ENCODE measurements at places on chromosomes 11 and 22.

GRCh38 chr11:65434057-65434666 is 11.6 kb downstream of the NEAT1 start:
- no peak for DNase-seq

DNA sequence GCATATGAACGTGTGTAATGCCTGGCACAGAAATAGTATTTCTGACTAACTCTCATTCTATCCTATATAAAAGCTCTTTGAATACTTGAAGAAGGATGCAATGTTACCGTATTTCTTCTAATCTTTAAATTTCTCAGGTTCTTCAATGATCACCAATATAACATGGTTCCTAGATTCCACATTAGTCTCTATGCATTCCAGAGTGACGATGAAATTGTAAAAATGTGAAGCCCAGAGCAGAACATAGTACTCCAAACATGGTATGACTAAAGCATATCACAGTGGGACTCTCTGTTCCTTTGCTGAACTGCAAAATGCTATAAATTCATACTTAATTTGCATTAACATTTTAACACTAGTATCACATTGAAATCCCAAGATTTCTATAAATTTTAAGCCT is 877.6 kb upstream of the CHORDC1 start:
- no peak for DNase-seq

GRCh38 chr11:128504486-128504885 is 82.9 kb downstream of the ETS1 start:
- DNase-seq = no peak

DNA sequence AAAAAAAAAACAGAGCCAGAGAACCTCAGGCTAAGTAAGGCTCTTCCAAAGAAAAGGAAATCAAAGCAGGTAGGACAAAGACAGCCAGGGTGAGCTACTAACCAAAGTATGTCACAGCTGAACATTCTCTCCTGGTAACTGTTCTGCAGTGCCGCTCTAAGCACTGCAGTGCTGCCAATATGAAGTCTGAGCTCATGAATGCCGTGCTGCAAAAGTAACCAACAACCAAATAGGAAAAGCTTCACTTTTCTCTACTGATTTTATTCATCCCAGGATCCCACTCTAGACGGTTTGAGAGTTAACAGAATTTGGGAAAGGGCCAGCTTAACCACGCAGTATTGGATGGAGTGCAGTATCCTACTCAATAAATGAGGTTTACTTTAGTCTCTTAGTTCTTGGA is 3.5 kb downstream of the SIK3 start:
- DNase-seq = no peak

- no peak for DNase-seq
These were observed at the start of gene ATF4 for GRCh38 chr22:39520226-39521105. ATF4 (plus strand) TSS chr22:39520562; CDS start chr22:39521446, 884 bp downstream.

DNA sequence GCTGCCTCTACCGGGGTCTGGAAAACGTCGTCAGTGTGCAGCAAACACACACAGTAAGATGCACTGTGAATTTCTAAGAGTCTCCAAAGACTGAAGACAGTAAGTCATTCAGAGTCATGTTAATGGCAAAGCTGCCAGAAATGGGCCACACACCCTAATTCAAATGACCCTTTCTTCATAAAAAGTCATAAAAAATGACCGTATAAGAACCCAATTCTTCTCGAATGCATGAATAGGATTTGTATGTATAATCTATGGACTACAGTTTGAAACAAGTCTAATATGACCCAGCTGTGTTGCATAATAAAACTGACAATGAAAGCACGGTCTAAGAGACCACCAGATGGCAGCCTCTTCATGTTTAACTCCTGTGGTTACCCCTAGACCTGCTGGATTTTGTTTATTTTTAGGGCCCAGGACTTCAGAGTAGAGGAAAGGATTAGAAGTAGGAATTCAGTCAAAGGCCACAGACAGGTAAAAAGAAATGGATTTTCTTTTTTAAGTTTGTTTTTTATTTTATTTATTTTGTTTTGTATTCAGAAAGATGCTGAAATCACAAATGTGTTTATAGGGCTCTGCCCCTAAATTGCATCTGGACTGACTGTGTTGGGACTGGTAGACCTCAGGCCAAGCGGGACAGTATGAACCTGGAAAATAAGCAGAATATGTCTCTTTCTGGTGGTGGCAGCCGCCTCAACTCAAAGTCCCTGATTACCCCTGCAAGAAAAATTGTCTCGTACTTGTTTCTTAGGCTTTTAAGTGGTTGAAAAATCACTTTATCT is 32.1 kb upstream of the SLC5A12 start:
- peak; percentile 53 for DNase-seq

DNA sequence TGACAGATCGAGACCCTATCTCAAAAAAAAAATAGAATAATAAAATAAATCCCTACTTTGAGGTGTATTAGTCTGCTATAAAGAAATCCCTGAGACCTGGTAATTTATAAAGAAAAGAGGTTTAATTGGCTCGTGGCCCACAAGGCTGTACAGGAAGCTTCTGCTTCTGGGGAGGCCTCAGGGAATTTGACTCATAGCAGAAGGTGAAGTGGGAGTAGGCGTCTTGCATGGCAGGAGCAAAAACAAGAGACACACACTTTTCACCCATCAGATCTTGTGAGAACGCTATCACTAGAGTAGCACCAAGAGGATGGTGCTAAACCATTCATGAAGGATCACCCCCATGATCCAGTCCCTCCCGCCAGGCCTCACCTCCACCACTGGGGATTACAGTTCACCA is 29.2 kb downstream of the CDPF1 start:
- DNase-seq = no peak

- DNase-seq = no peak
These were observed 6.1 kb upstream of the ZBTB16 start for GRCh38 chr11:114053406-114053805.

GRCh38 chr11:70463478-70464255 is 65.3 kb downstream of the CTTN start:
- no peak for DNase-seq

DNA sequence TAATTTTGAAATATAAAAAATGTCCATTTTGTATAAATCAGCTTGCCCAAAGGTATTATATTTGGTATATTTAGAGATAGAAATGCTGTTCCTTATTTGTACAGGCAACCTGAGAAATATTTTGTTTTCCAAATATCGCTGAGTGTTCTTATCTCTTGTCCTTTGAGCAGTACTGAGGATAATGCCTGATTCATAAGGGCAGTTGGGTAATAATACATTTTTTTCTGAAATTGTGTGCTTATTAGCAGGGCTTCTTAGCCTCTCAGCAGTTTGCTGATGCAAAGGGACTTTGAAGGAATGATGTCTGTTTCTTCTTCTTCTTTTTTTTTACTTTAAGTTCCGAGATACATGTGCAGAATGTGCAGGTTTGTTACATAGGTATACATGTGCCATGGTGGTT is 69.1 kb downstream of the LDLRAD3 start:
- no peak for DNase-seq

DNA sequence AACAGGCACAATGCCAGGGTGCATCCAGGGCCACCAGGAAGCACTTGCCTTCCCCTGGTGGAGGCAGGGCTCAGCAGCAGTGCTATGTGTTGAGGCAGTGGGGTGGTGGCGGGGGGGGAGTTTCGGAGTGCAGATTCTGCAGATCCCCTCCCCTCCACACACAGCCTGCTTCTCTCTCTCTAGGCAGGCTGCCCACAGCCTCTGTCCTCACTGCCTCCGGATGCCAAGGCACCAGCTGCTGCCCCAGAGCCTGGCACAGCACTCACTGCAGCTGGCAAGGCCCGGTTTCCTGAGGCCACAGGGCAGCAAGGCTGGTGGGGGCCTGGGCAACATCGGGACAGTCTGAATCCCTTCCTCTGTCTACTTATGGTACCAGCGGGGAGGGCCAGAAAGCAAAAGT is 35.8 kb downstream of the NRXN2 start:
- DNase-seq = no peak

GRCh38 chr11:11413776-11414175 is 60.7 kb upstream of the CSNK2A3 start:
- DNase-seq = no peak

DNA sequence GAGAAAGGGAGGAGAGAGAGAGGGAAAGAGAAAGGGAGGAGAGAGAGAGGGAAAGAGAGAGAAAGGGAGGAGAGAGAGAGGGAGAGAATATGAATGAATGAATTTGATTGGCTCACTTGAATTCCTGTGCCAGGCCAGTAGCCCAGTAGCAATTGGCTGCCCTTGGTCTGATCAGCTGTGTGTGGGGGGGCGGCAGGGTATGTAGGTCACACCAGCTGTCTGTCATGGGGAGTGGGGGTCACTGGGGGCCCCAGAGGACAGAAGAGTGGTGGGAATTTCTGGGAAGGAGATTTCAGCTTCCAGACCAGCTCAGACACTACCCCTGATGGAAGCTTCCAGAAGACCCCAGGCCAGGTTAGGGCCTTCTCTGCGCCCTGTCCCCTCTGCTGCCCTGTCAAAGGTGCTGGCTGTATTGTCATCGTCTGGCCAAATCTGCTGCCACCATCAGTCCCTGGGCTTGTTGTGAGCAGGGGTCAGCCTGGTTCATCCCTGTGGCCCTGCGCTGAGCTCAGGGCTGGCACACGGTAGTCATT is 21.1 kb downstream of the MPPED1 start:
- DNase-seq = no peak

GRCh38 chr22:38068641-38069371 is 11.6 kb downstream of the PICK1 start:
- DNase-seq = no peak

GRCh38 chr11:126313826-126314225 is 10.0 kb downstream of the DCPS start:
- no peak for DNase-seq

- no peak for DNase-seq
These were observed 226.7 kb upstream of the NARS2 start for GRCh38 chr11:78801161-78801884.

DNA sequence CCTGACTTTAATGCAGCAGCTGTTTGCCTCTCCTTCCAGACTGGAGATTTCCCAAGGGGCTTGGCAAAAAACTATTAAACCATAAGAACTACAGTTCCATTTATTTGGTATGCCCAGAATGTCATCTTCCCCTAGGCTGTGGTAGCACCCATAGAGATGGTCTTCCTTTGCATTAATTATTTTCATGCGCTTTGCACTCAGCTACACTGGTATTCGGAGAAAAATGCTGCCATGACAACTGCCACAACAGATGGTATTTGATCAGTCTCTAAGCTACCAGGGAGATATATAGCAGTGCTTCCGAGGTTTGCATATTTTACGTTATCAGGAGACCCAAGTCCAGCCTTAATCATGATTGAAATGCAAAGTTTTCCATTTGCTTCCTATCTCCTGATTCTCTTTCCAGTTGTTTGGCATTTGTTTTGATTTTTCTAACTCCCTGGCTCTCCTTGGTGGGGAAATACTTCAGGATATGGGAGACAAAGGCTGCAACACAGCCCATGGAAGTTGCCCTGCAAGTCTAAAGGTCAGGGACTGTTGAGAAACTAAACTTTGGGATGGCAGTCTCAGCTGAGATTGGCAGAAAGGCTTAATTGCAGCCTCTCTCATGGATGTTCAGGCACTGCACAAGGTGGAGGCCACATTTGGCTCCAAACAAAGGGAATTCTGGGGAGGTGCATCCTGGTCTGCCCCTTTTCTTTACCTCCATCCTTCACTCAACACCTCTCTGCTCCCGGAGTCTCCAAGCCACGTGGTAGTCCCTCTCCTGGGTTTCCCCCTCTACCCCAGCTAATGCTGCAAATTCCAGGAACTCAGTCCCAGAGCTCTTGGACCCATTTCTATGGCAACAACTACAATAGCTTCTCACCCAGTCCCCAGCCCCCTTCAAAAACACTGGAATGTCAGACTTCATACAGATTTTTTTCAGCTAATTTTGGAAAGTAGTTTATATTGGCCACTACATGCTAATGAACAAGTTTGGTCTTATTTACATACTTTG is 151.8 kb downstream of the NAV2 start:
- no peak for DNase-seq

DNA sequence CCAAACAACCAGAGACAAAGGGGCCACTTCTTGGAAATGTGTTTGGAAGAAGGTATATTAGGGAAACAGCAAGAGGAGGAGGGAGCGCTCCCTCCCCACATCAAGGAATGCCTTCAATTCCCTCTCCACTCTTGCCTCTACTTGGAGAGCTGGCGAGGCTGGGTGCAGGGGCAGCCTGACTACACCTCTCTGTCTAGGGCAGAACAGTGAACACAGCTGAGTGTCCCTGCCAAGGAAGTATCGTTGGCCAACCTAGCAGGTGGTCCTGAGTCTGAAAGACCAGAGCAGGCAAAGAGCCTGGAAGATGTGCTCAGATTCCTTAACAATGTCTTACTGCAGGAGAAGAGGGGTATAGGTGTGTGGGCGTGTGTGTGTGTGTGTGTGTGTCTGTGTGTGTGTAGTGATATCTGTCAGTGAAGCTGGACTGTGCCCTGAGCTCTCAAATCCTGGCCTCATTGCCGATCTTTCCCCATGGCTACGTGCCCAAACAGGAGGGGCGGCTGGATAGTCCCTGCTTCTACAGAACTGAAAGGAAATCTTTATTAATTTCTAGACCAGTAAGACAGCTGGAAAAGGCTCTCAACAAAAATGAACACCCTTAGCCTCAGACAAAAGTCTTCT is 46.8 kb downstream of the PAMR1 start:
- DNase-seq = no peak

GRCh38 chr11:123630126-123630608 is 24.3 kb downstream of the SCN3B start:
- DNase-seq = no peak

DNA sequence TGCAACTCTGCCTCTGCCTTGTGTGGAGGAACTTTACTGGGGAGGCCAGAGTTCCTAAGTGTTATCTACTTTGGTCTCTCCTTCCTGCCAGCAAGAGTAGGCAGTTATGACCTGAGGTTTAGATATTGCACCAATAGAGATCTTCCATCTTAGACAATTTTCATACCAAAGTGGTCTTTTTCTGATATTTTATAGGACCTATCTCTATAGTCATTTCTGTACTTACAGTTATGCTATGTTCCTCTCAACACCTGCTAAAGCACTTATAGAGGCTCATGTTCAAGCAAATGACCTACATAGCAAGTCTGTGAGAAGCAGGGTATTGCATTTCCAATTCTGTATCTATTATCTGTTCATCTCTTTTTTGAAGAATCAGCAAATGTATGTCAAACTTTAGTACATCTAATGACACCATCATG is 80.8 kb downstream of the HORMAD2 start:
- DNase-seq = no peak

DNA sequence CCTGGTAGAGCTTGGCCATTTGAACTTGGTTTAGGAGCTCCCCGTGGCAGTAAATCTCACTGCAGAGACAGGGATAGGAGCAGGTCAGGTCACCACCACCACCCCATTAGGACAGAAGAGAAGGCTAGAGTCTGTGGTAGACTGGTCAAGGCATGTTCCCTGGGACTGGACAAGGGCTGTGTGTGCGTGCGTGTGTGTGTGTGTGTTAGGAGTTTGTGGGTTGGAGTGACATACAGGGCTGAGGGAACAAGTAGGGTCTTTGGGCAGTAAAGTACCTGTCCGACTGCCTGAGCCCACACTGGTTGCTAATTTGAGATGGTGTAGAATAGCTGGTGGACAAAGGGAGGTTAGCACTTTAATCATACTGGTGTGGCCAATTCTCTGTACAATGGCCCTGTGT is 16.1 kb downstream of the TREH start:
- no peak for DNase-seq

GRCh38 chr22:50581950-50582492 is 628 bp downstream of the CHKB start:
- DNase-seq = no peak
